ENCODE measurements at places on chromosomes 3 and 15.

DNA sequence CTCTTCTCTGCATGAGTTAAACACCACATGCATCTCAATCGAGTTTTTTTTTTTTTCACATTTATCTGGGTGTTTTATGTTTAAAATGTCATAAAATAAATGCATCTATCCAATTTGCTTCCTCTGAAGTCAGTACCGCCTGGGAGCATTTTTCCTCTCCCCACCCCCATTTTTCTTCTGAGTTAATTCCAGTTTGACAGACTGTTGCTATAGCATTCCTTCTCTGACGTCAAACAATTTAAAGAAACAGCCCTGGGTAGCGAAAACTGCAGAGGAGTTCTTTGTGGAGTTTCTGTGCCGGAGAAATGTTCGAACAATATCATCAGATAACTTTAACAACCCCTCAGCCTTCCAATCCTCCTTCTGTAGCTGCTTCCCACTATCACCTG is 900 bp upstream of the GNB4 start:
- peak; percentile 71 for DNase-seq

- DNase-seq = no peak
Observed at GRCh38 chr15:89963301-89964231, 37.6 kb upstream of the ZNF710 start.

- DNase-seq = no peak
Observed at GRCh38 chr3:110077093-110077492, 739.7 kb upstream of the DPPA4 start.

- DNase-seq = peak; percentile 69
Observed at GRCh38 chr3:188854772-188855149, 317.0 kb upstream of the TPRG1 start.

- DNase-seq = peak; percentile 17
Observed at GRCh38 chr15:29942143-29942542, 119.9 kb upstream of the TJP1 start.

All from fibroblast of mammary gland (primary cell).